ENCODE measurements at places on chromosomes 12 and 14.

DNA sequence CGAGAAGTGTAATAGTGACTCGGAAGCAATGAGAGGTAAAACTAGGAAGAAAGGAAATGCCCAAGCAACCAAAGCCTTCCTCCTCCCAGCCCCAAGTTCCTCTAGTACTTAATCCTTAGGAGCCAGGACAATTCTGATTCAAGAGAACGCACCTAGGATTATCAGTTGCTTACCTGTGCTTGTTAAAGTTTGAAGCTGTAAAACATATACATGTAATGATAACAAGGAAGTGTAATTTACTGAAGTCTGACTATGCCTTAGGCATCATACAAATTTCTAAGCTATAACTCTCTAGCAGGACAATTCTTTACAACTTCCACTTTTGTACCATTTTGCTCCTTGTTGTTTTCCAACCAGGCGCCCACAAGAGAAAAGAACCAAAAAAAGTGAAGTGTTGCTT is 92.8 kb upstream of the OSBPL8 start:
- no peak for DNase-seq

DNA sequence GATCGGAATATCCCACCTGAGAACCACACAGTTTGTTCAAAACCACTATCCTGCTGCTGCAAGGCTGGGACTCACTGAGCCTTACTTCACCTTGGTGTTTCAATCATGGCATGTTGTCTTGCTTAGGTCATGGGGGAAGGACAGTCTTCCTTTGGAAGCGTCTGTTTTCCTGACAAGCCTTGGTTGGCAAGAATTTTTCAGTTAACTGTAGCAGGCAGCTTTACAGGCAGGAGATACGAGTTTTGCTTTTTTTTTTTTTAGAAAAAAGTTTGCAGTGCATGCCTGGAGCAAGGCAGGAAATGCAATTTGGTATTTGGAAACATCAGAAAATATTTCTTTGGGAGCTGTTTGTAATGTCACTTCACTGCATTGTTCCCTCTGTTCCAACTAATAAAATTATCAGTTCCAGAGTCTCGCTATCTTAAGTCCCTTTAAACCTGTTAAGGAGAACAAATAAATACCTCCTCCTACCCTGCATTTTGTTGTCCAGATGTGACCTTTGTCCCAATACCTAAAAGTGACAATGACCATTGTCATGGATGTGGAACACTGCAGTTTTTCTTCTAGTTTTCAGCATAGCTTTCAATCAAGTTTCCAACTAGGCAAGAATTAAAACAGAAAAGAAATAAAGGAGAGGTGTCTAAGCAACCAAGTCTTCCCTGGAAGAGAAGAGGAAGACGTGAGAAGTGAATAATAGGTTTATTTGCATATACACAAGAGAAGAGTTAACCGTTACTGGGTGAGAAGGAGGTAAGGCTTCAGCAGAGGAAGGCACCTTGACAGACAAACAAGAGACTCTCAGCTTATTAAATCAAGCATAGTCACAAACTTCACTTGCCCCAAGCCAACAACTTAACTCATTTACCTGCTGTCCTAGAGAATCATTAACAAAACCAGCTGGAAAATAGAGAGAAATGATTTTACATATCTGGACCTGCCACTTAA is 71.4 kb upstream of the ACTN1 start:
- DNase-seq: no peak

GRCh38 chr12:131494741-131495524 is 216.0 kb upstream of the SFSWAP start:
- DNase-seq: no peak

GRCh38 chr12:130246560-130246959 is 84.3 kb downstream of the FZD10 start:
- DNase-seq: no peak

GRCh38 chr12:95611676-95612309 is 60.5 kb upstream of the USP44 start:
- DNase-seq: no peak

DNA sequence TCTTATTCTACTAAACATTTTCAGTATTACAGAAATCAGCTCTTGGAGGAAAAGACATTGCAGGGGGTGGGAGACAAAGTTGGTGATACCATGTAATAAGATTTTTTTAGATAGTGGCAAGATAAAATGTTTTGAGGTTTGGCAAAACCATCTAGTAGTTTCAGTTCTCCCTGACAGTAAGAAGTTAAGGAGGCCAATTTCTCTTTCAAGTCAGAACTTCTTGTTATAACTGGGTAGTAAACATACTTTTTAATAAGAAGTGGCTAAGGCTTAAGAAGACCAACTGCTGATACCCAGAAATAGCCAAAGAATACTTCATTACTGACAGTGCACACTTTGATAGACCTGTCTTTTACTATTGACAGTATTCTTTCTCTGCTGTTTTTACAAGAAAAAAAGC is 452.3 kb downstream of the DIO2 start:
- DNase-seq: no peak

Measured in DMS 273 treated with DMSO at 0.1 percent for 48 hours (cell line).